ENCODE measurements at places on chromosomes 7 and 10. TPM values are rescaled to one million over a fixed set of nuclear protein-coding genes. Genes with fewer than 3 reads are reported as not detected.

DNA sequence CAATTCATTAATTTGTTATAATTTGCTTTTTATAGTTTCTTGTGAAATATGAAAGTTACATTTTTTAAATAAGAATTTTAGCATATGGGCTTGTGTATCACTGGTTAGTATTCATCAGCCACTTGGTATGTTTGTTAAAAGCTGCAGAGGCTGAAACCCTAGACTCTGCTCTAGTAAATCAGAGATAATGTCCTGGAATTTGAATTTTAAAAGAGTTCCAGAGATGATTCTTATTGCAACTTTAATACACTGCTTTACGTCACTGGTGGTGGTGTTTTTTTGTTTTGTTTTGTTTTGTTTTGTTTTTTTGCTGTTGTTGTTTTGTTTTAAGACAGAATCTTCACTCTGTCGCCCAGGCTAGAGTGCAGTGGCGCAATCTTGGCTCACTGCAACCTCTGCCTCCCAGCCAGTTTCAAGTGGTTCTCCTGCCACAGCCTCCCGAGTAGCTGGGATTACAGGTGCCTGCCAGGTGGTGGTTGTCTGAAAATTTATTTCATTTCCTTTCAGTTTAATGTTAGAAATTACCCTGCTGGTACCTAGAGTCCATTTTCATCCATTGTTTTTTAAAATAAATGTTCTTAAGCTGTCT is 43.8 kb downstream of the PTPN12 start:
- no peak for DNase-seq

GRCh38 chr7:15068324-15068723 is 165.8 kb upstream of the DGKB start:
- DNase-seq: no peak

DNA sequence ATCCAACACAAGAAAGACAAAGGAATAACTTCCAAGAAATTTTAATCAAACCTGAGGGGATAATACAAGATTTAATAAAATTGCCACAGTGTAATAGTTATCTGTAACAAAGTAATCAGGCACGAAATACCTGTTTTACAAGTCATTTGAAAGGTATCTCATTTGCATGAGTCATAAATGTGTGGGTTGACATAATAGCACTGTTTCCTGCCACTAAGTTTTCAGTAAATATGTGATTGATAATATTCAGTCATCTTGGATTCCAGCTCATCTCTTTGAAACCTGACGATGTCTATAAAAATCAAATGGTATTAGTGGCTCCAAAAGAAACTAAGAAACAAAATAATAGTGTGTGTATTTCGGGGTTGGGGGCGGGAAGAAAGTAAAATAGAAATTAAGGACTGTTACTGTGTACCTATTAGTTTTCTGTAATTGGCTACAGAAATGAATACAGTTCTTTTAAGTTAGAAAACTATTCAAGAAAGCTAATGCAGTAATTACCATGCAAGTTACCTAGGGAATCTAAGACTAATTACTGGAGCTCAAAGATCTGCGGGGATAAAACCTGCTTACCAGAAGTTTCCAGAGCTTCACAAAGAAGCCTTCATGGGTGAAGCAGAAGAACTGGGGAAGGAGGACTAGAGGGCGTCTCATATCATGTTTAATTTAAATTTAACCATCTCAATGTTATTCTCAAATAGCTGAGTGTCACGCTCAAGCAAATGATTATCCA is 100.7 kb downstream of the ST8SIA6 start:
- DNase-seq: no peak

DNA sequence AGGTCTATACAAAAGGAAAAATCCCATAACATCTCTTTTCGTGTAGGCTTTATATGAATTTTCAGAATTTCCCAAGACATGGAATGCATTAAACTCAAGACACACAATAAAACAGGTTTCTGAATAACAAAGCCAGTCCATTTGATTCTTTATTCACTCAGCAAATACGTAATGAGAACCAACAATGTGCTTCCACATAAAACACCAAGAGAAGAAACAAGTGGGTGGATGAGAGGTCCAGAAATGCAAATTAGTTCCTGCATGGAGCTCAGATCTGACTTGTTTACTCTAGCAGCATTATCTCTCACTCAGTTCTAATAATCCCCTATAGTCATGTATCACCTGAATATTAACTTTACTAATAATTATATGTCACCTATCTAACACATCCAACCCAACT is 249.5 kb downstream of the LRRTM3 start:
- DNase-seq: no peak

DNA sequence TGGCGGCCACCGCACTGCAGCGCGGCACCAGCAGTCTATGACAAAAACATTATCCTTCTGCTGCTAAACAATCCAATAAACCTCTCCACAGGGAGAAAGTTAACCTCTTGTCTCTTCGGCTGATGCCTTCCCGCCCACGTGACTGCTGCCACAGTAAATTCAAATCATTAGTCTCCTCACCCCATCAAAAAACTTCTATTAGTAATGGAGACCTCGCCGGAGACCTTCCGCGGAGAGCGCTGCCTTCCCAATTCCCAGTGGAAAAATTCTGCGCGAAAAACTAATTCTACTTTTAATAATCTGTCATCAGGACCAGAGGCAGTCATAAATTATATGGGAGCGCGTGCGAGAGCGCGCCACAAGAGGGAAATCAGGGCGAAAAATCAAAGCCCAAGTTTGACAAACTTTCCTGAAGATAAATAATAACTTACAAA is 90.0 kb upstream of the PAX2 start:
- no peak for DNase-seq

DNA sequence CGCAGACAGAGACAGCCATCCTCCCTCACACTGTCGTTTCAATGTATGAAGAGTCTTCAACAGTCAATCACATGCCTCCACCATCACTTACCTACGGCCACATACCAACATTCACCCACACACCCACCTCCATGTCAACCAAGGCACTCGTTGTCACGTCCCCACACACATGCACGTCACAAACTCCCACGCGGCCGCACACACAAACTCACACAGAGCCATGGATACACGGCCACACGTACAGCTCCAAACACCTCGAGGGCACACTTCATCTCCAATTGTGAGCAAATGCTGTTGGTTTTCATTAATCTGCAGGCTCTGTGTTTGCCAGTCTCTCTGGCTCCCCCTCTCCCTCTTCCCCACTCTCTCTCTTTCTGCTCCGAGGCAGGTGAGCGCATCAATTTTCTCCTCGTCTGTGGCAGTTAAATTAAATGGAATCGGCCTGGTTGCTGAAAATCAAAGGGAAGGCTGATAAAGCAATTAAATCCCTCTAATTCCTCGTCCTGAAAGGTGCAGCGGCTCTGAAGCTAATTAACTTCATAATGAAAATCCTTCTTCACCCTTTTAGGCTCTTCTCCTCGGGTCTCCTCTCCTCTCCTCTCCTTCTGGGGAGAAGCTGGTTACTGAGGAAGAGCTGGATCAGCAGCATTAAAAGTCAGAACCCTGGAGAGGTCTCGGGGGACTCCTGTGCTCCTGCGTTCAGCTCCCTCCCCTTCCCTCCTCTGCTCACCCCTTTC is 53.8 kb upstream of the SLF2 start:
- no peak for DNase-seq

GRCh38 chr7:8261711-8262695 is at the start of gene ICA1:
Gene ICA1 (minus strand): TSS chr7:8262167. CDS start chr7:8235926, 26,241 bp downstream.
- DNase-seq: peak; percentile 44

- DNase-seq: no peak
Observed at GRCh38 chr10:32070645-32071044, 14.4 kb upstream of the KIF5B start.

GRCh38 chr7:100681491-100682227 is 8.1 kb downstream of the GNB2 start:
- no peak for DNase-seq

The ASZ1 gene
- total RNA-seq: not detected

The COPS6 gene
- total RNA-seq: 147 TPM

The PDE1C gene
- total RNA-seq: 0.11 TPM
